Motor neuron (in vitro differentiated cells): ENCODE measurements at places on chromosomes 4 and X.

DNA sequence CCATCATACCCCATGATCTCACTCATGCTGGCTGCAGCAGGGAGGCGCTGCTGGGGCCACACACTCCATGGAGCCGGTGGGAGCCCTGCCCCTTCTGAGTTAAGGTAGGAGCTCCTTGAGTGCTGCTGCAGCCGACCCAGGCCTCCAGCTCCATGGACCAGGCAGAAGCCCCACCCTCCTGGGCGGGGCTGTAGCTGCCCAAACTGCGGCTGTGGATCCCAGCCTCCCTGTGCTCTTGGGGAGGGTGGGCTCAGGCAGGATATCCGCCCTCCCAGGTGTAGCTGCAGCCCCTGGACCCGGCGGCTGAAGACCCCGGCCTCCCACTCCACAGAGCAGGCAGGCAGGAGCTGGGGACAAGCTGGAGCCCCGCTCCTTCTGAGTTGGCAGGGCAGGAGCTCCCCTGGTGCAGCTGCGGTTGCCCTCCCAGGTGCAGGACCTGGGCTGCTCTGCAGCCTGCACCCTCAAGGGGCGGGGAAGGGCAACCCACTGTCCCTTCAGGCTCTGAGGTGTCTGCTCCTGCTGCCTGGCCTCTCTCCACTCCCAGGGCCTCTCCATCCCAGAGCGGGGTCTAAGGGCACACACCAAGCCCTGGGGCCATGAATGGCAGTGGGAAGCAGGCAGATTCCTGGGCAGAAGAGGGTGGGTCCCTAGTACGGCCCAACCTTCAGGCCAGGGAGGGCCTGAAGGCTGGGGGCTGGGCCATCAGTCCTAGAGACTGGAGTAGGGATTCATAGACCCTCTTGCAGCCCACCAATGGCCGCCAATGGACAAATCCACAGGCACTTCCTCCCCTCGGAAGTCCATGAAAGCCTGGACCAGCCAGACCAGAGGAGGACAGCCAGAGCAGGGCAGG, 466.1 kb downstream of the DTHD1 start:
- ATAC-seq: no peak

GRCh38 chr4:138707746-138708677, 307.6 kb upstream of the NOCT start:
- ATAC-seq: peak; percentile 74

- no peak for ATAC-seq
Observed at GRCh38 chrX:13014111-13015096, 30.0 kb downstream of the FAM9C start.

DNA sequence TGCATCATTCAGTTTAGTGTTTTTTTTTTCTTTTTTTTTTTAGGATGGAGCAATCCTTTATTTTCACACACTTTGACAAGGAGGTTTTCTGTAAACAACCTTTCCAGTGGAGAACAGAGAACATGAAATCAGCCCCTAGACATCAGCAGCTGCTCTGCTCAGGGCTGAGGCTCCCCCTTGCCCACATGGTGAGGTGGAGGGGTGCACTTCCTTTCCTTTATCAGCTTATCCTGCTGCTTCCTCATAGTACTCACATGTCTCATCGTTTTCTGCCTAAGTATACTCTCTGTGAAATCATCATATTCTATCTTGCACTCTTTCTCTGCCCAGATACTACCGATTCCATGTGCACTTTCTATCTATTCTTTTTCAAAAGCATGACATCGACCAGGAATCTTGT, 47.6 kb upstream of the PRSS12 start:
- ATAC-seq: peak; percentile 54

DNA sequence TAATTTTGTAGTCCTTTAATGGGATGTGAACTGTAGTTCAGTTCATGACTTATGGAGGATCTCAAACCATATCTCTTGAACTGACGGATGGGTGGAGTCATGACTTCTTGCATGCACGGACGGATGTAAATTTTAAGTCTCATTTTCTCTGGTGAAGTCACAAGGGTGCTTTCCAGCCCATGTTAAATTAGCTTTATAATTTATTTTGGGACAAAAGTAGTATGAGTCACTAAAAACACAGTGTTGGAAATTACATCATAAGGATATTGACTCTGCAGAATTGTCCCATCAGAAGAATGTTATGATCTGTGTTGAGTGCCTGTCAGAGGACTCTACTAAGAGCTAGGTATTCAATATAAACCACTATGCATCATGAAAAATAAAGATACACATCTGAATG, 6.8 kb upstream of the PAGE5 start:
- no peak for ATAC-seq

GRCh38 chr4:164892018-164892417, 15.0 kb downstream of the APELA start:
- ATAC-seq: no peak

DNA sequence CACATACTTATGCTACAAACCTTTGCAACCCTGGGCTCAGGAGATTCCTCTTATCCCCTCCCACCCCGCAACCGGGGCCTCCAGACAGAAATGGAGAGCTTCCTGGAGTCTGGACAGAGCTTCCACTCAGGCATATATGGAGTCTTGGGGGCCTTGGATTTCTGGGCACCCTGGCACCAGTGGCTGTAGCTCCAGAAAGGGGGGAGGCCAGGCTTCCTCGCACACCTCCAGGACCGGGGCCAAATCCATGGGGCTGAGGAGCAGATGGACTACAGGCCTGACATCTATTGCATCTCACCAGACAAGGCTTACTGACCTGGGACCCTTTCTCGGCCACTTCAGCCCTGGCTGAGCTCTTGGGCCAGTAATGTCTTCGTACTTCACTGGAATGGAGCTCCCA, 143.3 kb downstream of the DKK2 start:
- ATAC-seq: no peak

GRCh38 chr4:158112611-158113010, 60.2 kb downstream of the GASK1B start:
- no peak for ATAC-seq

DNA sequence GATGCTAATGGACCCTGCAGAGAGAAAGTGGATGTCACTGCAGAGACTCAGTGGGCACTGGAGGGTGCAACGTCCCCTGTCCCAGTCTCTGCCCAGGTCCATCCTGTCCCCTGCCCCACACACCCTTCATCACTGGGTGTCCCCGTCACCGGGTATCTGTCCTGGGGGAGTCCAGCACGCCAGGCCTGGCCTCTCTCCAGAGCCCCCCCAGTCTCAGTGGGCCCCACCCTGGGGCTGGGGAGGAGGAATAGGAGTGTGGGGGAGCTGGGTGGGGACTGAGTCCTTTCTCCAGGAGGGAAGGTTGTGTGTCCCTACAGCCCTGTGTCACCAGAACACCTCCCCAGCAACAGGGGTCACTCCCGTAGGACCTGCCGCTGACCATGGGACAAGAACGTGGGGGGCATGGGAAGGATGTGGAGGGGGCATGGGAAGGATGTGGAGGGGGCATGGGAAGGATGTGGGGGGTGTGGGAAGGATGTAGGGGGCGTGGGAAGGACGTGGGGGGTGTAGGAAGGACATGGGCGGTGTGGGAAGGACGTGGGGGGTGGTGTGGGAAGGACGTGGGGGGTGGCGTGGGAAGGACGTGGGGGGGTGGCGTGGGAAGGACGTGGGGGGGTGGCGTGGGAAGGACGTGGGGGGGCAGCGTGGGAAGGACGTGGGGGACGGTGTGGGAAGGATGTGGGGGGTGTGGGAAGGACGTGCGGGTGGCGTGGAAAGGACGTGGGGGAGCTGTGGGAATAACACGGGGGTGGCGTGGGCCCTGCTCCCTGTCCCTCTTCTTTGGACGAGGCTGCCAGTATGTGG, 21.0 kb upstream of the SPON2 start:
- ATAC-seq: no peak

GRCh38 chrX:85029043-85029442, 25.4 kb downstream of the APOOL start:
- ATAC-seq: no peak

GRCh38 chr4:82583897-82584587, 22.3 kb upstream of the TMEM150C start:
- ATAC-seq: no peak

GRCh38 chrX:1105671-1106419, 106.6 kb downstream of the CRLF2 start:
- ATAC-seq: no peak

DNA sequence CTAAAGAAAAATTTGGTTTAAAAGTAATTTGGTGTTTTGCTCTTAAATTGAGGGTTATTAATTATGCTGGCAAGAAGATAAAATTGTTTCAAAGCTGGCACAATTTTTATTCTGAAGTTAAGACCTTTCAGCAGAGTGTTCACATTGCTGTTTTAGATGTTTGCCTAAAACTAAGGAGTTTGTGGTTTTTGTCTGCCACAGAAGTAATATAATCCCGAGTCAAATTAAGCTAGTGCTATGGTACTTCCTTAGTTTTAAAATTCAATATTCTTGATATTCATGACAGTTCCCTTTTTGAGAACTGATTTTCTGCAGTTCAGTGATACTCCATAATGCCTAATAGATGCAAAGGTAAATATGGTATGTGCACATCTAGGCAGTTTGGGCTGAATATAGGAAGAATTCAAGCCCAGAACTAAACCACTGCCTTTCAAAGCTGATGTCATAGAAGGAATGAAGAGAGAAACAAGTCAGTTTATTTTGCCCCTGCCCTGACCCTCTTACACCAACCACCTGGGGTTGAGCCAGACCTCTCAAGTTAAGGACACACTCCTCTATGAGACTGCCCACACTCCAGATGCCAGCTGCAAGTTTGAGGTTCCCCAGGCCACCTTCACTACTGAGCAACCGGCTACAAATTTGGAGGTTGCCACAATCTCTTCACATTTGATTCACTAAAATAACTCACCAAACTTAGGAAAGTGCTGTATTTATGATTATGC, 32.1 kb upstream of the VEGFC start:
- no peak for ATAC-seq

DNA sequence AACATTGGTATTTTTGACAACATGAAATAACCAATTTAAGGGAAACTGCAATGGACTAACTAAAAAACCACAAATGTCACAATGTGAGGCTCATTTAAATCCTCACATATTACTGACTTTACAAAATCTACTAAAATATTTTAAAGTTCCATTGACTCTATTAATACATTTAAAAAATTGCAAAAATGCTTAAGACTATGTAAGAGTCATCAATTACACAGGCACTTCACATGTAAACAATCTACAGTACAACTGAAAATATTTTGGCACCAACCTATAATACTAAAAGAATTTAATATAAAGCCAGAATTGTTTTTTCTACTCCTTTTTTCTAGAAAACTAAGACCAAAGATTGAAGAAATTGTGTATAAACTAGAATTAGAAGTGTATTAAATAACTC, 76.8 kb upstream of the RBMXL3 start:
- no peak for ATAC-seq

- peak; percentile 84 for ATAC-seq
Observed at GRCh38 chr4:159366966-159367780, 264.3 kb downstream of the RAPGEF2 start.

DNA sequence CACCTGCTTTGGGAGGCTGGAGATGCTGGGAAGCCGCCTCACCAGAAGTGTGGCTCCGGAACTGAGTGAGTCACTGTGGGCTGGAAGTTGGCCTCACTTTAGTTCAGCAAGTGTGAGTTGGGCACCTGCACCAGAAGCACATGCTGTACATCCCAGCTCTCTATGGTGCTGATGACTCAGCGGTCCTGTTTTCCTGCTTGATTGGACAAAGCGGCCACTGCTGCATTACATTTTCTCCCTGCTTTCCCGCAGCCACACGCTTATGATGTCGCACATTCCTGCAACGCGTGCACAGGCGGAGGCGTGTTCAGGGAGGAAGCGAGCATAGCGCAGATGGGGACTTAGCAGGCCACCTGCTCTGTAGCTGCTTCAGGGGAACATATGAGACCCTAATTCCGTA, 26.7 kb upstream of the CLDN34 start:
- ATAC-seq: peak; percentile 80

DNA sequence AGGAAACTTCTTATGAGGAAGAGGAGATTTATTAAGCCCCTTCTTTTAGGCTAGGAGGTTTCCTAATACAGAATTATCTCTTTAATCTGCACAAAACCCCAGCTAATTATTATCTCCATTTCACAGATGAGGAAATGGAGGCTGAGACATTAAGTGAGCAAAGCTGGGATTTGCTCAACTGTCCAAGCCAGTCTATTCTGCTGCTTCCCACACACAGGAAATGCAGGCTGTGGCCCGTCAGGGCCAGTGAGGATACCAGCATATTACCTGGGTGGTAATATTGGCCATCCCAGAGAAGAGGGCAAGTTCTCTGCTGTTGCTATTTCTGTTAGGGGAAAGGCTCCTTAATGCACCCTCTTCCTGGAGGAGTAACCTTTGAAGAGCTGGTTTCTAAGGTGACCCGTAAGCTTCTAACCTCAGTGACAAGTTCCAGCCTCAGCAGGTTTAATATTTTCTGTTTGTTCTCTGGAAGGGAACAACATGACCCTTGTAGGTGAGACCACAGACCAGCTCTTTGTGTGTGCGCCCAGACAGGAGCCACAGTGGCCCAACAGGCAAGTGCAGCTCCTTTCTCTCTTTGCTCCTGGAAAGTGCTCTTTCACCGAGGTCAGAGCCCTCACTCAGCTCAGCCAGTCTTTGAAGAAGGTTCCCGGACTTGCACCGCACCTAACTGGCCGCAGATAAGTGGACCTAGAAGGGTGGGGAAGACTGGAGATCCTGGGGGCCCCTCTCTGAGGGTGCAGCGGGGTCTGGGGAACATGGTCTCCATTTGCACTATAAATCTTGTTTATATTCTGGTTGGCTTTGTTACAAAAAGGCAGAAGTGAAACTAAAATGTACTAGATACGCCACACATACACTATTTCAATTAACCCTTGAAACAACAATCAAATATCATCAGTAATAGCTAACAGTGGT, 35.5 kb downstream of the TBC1D9 start:
- ATAC-seq: no peak

DNA sequence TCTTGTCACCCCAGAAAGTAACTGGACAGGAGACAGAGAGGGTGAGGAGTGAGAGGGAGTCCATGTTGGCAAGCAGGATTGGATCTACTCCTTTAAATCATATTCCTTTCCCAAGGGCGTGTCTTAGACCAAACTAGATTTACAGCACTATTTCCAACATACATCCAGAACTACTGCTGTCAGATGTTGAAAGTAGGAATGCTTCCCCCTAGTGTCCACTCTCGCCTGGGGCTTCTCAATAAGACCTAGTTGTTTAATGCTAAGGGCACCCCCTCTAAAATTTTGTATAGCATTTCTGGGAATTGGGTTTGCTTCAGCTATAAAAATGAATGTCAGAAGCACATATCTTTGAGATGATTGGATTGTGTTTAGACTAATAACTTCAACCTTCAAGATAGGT, 13.3 kb downstream of the OFD1 start:
- ATAC-seq: peak; percentile 28

- no peak for ATAC-seq
Observed at GRCh38 chr4:52251864-52252263, 200.8 kb downstream of the SPATA18 start.

GRCh38 chr4:105845559-105845958, 49.7 kb upstream of the NPNT start:
- ATAC-seq: no peak

DNA sequence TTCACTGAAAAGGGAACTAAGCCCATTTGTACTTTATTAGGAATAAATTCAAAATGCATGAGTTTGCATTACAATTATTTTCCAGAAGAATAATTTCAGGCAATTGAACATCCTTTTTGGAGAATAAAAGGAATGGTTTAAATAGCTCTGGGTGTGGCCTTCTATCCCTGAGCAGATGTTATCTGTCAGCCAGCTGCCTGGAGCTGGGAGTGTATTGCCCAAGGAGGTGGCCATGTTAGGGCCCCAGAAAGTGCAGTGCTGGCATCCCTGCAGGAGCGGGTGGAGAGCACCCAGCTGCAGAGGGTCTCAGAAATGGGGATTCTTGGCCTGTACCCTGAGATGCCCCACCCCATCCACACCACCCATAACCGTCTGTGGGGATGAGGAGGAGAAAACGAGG, 21.6 kb upstream of the VEGFD start:
- ATAC-seq: peak; percentile 70

GRCh38 chrX:130110379-130111219, at the start of gene ELF4:
Gene ELF4, minus strand, starts transcription at chrX:130110497. Its CDS starts 29,167 bp downstream, at chrX:130081330.
- peak; percentile 53 for ATAC-seq
